Activated gamma-delta T cell (primary cell): ENCODE measurements at places on chromosomes 2 and 18.

GRCh38 chr2:158305501-158305900 lies 151.1 kb downstream of the CCDC148 start:
- no peak for DNase-seq

DNA sequence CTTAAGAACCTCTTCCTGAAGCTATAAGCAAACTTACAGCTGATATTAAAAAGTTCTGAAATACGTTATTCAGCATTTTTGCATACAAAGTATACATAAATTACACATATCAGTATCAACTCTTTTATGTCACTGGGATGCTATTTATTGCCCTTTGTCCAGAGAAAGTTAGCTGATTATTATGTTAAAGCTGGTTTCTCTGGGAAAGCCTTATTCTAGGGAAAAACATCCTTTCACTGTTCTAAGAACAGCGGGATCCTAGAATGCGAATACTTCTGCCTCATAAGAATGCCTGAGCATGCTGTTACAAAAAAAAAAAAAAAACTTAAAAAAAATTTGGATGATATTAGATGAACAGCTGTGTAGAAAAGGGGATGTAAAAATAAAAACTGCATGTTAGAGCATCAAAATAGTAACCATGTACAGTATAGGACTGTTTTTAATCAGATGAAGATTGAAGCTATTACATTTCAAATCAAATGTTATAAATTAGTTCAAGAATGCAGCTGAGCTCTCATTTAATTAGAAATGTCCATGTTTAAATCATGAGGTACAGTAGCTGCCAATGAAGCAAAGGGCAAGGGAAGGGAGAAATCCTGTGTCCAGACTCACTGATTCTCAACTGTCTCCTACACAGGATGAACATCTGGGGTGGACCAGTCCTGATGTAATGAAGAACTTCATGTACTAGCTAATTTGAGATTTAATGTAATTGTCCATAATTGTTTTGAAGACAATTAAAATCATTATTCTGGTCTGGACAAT lies 8.2 kb downstream of the FTCDNL1 start:
- DNase-seq: no peak

DNA sequence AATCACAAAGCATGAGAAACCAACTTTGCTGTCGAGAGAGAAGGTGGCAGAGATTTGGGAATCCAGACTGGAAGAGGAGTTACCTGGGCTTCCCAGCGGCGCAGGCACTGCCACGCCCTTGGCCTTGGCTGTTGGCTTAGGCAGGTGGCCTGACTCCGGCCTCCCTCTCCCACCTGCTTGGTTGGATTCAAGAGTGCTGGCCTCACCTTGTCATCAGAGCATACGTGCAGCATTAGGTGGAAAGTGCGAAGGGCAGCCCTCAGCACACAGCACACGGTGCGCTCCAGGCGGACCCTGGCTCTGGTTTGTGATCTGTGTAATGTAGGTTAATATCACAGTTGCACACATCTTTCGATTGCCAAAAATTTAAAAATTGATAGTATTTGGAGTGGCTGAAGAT lies 19.2 kb upstream of the ASB1 start:
- no peak for DNase-seq

DNA sequence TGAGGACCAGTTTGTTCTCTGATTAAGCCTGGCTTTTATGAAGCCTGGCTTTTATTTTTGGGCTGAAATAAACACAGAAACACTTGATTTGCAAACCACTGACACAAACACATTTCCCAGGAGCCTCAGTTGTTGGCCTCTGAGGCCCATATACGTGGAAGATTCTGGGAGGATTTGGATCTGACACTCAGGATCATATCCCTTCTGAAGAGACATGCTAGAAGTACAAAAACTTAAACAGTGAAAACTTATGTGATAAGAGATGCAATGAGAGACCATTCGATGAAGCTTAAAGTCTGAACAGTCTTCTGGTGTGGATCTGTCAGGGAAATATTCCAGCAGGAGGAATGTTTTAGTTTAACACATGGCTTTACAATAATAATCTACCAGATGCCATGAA lies 33.0 kb downstream of the MYT1L start:
- DNase-seq: no peak

DNA sequence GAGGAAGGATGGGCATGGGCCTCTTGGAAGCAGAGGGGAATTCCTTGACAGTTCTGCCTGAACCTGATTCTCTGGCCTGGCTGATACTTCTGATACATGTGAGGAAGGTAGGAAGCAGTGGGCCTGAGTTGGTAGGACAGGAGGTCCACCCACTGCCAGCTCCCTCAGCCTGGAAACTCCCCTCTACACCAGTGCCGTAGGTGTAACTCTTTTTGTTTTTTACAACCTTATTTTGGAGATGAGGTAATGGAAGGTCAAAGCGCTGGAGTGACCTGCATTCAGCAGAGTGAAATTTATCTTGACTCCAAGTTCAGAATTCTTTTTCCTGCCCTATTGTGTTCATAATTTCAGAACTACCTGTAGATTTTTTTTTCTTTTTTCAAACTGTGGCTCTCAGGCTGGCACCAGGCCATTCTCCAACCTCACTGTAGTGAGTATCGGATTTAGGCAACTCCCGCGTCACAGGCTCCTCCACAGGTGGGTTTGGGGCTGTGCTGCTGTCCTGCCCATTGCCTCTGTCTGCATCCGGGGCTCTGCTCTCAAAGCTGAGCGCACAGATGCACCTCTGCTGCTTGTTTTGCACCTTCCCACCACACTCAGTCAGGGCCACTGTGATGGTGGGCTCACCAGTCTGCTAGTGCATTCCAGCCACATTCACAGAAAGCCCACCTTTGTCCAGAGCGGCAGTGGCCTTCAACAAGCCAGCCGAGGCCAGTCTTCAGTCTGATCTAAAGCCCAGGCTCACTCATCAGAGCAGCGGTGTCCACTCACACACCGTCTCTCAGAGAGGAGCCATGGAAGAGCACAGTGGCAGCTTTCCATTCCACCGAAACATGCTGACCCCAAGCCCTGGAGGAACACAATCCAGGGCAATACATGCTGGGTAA lies 87.2 kb downstream of the UXS1 start:
- no peak for DNase-seq

- no peak for DNase-seq
These were observed 250.4 kb upstream of the SIX2 start for GRCh38 chr2:45259547-45260160.

- no peak for DNase-seq
These were observed 251.7 kb downstream of the LRRTM4 start for GRCh38 chr2:77270433-77270832.

DNA sequence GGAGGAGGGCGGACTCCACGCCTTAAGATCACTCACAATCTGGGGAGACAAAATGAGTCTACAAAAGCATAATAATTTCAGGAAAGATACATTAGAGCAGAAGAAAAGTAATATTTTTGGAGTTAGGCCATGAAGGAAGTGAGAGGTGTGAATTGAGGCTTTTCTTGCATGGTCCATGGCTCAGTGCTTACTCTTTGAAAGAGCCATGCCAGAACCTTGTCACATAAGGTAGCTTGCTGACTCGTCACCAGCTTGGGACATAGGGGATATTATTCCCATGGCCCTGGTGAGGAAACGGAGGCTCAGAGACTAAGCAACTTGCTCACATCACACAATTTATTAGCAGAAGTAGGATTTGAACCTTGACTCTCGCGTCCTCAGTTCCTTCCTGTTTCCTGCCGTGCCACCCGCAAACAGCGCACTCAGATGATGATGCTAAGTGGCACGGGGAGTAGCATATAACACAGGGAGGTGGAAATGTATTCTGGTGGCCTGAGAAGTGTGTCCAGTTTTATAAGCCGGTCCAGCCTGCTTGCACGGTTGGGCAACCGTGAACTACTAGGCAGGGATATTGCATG lies 312.2 kb upstream of the EPAS1 start:
- DNase-seq: no peak

DNA sequence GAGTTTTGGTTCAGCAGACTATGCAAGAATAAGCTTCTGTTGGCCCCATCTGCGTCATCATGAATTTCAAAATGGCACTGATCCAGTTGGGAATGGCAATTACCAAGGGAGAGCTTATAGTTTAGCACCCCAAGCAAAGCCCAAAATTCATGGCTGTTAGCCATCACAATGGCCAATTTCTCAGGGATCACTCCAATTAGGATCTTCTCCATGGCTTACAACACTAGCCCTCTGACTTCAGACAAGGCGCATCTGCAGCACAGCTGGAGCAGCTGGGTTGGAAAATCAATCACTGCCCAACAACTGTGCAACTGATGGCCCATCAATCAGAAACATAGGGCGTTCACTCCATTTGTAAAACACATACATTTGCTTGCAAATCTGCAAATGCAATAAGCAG lies 273.6 kb downstream of the SRBD1 start:
- DNase-seq: no peak

- no peak for DNase-seq
These were observed 6.9 kb downstream of the DCTN1 start for GRCh38 chr2:74373221-74373676.

GRCh38 chr2:96393989-96394761 lies 58.6 kb downstream of the NCAPH start:
- DNase-seq: no peak

GRCh38 chr2:172829229-172829628 lies 93.6 kb downstream of the RAPGEF4 start:
- DNase-seq: no peak

DNA sequence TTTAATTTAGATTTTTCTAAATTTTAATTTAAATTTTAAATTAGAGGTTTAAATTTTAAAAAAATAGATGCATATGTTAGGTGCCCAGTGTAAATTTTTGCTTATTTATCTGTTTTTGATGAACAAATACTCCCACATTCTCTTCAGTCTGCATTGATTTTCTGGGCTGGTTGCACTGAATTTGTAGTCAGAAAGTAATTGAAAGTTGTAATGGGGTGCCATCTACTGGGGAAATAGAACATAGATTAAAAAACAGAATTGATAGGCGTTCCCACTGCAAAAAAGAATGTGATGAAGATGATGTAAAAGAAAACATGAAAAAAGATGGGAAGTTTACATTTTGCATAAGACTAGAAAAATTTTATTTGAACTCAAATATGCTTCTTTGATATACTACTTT lies 51.7 kb upstream of the CCDC85A start:
- DNase-seq: no peak

DNA sequence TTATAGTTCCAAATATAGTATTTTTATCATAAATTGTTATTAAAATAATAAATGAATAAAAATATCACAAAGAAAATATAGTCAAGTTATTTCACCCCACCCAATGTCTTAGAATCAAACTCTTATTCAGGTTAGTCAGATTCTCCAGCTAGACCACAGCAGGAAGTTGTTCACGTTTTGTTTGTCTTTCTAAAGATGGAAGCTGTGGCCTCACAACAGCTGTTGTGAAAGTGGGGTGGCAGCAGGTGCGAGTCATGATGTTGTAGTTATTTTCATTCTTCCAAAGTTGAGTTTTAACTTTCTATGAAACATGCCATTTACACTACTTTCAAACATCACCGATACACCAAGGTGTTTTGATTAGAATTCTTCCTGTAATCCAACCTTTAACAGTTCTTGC lies 272.9 kb downstream of the SLC8A1 start:
- DNase-seq: no peak

DNA sequence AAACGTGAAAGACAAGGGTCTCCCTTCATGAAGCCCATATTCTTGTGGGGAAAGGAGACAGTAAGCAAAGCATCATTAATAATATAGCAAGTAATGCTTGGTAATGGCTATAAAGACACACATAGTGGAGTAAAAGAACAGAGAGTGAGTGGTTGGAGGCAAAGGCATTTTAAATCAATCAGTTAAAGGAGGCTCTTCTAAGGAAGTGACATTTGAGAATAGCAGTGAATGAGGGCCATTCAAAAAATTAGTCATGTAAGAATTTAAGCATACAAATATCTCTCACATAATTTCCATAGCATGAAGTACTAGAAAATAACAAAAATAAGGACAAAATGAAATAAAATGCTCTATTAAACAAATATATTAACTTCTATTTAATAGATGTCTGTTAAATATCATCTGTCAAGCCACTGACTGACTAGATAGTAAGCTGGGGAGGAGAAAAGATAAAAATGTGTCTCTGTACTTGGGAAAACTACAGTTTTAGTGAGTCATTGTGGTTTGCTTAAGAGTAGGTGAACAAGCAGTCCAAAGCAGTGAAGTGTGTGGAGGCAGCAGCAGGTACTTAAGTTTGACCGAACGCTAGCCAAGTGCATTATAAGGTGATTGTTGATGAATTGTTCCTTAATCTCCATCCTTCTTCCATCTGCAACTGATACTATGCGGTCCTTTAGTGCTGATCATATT lies 160.1 kb downstream of the PARD3B start:
- no peak for DNase-seq

GRCh38 chr2:196289000-196289399 lies 117.6 kb upstream of the STK17B start:
- DNase-seq: no peak

DNA sequence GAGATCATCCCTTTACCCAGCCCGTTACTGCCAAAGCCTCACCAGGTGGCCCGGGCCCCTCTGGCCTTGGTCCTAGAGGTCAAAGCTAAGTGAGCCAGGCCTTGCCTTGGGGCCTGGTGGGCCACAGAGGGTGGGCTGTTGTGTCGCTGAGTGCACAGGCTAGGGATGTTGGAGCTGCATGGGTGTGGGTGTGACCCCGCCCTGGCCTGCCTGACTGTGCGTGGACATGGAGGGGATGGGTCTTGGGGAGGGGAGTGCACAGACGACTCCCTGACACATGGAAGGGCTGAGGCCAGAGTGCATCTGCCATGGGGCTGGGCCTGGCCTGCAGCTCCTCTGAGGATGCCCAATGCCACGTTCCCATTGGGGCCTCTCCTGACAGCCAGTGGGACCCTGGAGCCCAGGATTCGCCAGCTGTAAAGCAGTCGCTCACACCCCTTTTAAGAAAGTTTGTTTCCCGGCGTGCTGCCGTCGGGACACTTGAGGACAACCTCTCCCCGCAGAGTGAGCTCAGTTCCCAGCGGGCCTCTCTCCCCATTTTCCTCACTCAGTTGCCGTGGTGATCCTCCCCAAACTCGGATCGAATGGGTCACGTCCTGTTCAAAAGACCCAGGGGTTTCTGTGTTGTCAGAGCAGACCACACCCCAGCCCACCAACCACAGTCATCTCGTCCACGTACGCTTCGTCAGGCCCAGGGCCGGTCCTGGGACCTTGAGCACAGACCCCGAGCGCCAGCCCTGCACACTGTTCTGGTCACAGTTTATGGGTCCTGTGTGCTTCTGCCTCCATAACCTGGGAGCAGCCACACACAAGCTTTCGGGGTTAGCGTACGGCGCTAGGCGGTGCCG lies 93.5 kb downstream of the NFATC1 start:
- no peak for DNase-seq

DNA sequence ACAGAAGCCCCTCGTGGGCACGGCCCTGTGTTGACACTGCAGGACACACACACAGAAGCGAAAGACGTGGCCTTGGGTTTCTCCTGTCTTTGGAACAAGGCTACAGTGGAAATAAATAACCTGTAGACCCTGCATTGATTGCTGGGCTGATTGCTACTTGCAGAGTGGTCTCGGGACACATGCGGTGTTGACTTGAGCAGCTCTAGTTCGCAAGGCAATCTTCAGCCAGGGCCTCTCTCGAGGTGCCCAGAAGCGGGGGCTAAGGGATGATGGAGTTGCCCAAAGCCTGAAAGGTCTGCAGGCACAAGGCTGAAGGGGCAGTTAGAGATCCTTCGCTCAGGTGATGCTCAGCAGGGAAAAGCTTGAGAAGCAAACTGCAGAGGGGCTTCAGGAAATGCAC lies 180.3 kb downstream of the SEPTIN10 start:
- DNase-seq: no peak

GRCh38 chr2:241686324-241686649 lies 328 bp downstream of the DTYMK start:
- DNase-seq: no peak
